ENCODE measurements at places on chromosomes 11 and 22. TPM values are rescaled to one million over a fixed set of nuclear protein-coding genes. Genes with fewer than 3 reads are reported as not detected.

PRR33 gene
- not detected for total RNA-seq

AIFM3 gene
- 2.5 TPM for total RNA-seq

OR8D1 gene
- total RNA-seq = not detected

MOB2 gene
- 12.8 TPM for total RNA-seq

TSGA10IP gene
- total RNA-seq = not detected

PRR5L gene
- total RNA-seq = 6.6 TPM

KRTAP5-3 gene
- total RNA-seq = not detected

HBB gene
- total RNA-seq = 155 TPM

TBX10 gene
- not detected for total RNA-seq

SYT7 gene
- total RNA-seq = 27.5 TPM
